ENCODE measurements at places on chromosomes 7 and 10. TPM values are rescaled to one million over a fixed set of nuclear protein-coding genes. Genes with fewer than 3 reads are reported as not detected.

The FEZF1 gene
- not detected for total RNA-seq

The KEL gene
- total RNA-seq, result not detected

The CRHR2 gene
- total RNA-seq, result not detected

The LRRD1 gene
- not detected for total RNA-seq

The CYP26C1 gene
- total RNA-seq, result under 0.01 TPM

The ITGB8 gene
- total RNA-seq, result 19.5 TPM

The TIAL1 gene
- 52.2 TPM for total RNA-seq

The GPR22 gene
- not detected for total RNA-seq

The RPEL1 gene
- total RNA-seq, result not detected

The PON1 gene
- not detected for total RNA-seq

The CPA1 gene
- not detected for total RNA-seq

The TPK1 gene
- total RNA-seq, result 3.0 TPM

The DHTKD1 gene
- total RNA-seq, result 44.4 TPM

The IFIT3 gene
- total RNA-seq, result 8.9 TPM

The LRRN3 gene
- 0.39 TPM for total RNA-seq

The CTBP2 gene
- total RNA-seq, result 73.1 TPM

The METTL27 gene
- total RNA-seq, result 0.83 TPM

The PON3 gene
- 0.50 TPM for total RNA-seq

The ADRA2A gene
- 3.6 TPM for total RNA-seq

Measured in esophagus muscularis mucosa (tissue), 4 donors.